IMR-90 (cell line): ENCODE measurements at places on chromosomes 11 and 22. TPM values are rescaled to one million over a fixed set of nuclear protein-coding genes. Genes with fewer than 3 reads are reported as not detected.

Gene RASD2
- total RNA-seq, result under 0.01 TPM in 2 replicates

DNA sequence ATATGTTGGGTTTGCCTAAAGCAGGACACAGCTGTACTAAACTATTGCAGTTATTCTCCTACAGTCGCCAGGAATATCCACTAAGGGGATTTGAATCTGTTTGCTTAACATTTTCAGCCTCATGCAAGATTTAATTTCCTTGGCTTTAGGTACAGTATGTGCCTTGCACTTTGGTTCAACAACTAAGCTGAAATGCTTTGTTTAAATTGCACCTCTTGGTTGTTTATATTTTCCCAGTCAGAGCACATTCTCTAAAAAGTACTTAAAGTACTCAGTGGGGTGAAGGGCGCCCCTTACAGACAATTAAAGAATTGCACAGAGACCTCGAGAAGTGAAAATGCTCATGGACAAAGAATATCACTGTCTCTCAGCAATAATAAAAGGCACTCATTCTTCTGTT lies 107.8 kb upstream of the MTNR1B start:
- H3K4me1 ChIP-seq, result no peaks in the 10 kb centered on the region
- H3K4me3 ChIP-seq, result no peak overlapping the region
- H3K27me3 ChIP-seq, result no peaks in the 10 kb centered on the region; the same call in 1 of the 2 replicates
- no peak overlapping the region for H3K27ac ChIP-seq
- no peak for DNase-seq

Gene PNPLA5
- 0.18 TPM in 1 of 2 replicates, not detected in the other for total RNA-seq

DNA sequence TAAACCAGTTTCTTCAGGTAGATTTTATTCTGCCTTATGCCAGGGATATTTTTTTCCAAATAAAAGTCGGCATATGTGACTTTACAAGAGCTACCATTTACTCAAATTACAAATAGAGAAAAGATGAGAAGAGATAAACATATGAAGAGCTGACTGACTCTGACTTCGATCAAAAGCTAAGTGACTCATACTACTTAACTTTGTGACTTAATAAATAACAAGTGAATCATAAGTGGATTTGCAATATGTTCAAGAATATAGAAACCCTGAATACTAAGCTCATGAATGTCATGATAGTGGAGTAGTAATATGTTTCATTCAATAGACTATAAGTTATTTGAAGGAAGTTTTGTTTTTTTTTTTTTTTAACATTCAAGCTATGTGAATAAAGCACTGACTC lies 130.5 kb upstream of the ANO3 start:
- H3K36me3 ChIP-seq, result no peaks in the 10 kb centered on the region
- no peak overlapping the region for H3K27ac ChIP-seq
- H3K27me3 ChIP-seq, result no peaks in the 10 kb centered on the region

DNA sequence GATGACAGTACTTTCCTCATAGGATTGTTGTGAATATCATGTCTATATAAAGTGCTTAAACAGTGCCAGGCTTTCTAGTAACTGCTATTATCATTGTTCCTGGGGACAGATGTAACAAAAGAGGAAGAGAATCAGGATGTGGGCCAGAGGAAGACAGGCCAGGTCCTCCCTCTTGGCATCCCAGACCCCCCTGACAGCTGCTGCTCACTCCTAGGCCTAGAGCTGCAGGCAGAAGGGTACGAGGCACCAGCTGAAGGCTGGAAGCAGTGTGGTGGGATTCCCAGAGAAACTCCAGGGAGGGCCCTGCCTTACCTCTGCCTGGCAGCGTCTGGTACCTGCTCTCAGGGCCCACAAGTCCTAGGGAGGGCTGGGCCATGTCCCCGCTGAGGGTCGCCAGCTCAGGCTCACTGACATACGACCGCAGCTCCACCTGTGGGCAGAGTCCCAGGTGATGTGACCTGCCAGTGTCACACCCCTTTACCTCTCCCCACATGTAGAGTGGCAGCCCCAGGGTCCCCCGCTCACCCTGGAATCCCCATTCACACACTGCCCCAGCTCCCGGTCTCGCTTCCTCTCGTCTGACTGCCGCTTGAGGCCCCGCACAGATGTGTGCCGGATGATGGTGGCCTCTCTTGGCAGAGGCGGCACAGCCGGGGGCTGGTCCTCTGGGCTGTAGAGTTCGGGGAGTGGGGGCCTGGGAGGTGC lies 52.2 kb downstream of the C11orf58 start:
- no peaks in the 10 kb centered on the region for H3K36me3 ChIP-seq
- no peaks in the 10 kb centered on the region for H3K27me3 ChIP-seq
- no peak overlapping the region for H3K27ac ChIP-seq
- DNase-seq, result no peak

DNA sequence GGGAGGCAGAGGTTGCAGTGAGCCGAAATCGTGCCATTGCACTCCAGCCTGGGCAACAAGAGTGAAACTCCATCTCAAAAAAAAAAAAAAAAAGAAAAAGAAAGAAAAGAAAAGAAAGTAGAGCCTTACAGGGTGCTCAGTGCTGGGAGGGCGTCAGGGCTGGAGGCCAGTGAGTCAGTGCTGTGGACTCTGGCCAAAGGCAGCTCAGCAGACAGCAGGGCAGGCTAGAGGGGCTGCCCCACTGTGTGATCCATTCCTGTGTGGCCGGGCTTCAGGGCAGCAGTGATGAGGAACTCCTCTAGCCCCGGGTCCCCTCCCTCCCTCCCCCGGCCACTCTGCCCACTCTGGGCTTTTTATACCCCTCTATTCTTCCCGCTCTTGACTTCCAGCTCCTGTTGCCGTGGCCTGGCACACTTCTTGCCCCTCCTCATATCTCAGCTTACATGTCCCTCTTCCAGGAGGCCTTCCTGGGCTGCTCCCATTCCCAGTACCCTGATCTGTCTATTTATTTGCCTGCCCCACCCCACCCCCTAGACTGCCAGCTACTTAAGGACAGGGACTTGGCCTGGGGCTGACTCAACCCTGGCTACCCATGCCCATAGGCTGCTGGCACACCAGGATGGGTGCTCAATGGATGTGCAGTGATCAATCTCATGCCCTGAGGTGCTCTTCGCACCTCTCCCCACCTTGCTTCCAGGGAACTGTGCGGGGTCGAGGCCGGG lies 10.1 kb downstream of the SYT12 start:
- H3K27ac ChIP-seq, result peak overlapping the region; percentile 62
- no peaks in the 10 kb centered on the region for H3K36me3 ChIP-seq
- no peak overlapping the region for H3K4me3 ChIP-seq
- H3K4me1 ChIP-seq, result peaks cover 16% of the 10 kb centered on the region
- H3K27me3 ChIP-seq, result 0 out of 2 replicates have a peak, but pooled peaks cover 2% of the 10 kb centered on the region

GRCh38 chr11:47980088-47980906 lies at the start of gene PTPRJ:
Gene PTPRJ (plus strand): TSS chr11:47980559. CDS start chr11:47980913, 354 bp downstream.
- peaks cover 19% of the 10 kb centered on the region for H3K4me1 ChIP-seq
- H3K27ac ChIP-seq, result peak within 1 kb of the TSS; percentile 77
- peak within 1 kb of the TSS; percentile 96 for H3K4me3 ChIP-seq
- no peaks in the 10 kb centered on the region for H3K27me3 ChIP-seq
